NCI-H1417 treated with DMSO at 0.1 percent for 48 hours (cell line): ENCODE measurements at places on chromosomes 1 and 21.

- DNase-seq, result no peak
These were observed 256.3 kb upstream of the IRF2BP2 start for GRCh38 chr1:234866007-234866866.

GRCh38 chr1:94327001-94327690, 89.8 kb upstream of the ARHGAP29 start:
- DNase-seq, result no peak

GRCh38 chr1:236035681-236036101, 29.2 kb downstream of the NID1 start:
- no peak for DNase-seq

- DNase-seq, result no peak
These were observed 1271.8 kb downstream of the BRINP3 start for GRCh38 chr1:189205863-189206262.

- DNase-seq, result no peak
These were observed 411.8 kb upstream of the ESRRG start for GRCh38 chr1:217134857-217135568.

GRCh38 chr1:95876276-95876675, 642.3 kb downstream of the RWDD3 start:
- no peak for DNase-seq

DNA sequence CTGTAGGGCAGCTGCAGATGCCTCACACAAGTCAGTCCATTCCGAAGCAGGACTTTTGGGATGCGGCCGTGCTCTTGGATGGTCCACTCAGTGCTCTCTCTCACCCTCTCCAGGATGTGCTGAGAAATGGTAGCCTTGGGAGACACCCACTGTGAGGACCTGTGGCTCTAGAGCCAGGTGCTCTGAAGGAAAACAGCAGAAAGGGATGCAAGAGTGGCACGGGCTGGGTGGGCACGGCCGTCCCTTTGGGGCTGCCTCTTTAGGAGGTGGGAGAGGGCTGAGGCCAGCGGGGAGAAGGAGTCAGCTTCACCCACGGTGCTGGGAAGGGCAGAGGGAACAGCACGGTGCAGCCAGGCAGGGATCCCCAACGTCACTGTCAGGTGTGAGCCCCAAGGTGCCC, 106.1 kb downstream of the RIPK4 start:
- DNase-seq, result no peak

DNA sequence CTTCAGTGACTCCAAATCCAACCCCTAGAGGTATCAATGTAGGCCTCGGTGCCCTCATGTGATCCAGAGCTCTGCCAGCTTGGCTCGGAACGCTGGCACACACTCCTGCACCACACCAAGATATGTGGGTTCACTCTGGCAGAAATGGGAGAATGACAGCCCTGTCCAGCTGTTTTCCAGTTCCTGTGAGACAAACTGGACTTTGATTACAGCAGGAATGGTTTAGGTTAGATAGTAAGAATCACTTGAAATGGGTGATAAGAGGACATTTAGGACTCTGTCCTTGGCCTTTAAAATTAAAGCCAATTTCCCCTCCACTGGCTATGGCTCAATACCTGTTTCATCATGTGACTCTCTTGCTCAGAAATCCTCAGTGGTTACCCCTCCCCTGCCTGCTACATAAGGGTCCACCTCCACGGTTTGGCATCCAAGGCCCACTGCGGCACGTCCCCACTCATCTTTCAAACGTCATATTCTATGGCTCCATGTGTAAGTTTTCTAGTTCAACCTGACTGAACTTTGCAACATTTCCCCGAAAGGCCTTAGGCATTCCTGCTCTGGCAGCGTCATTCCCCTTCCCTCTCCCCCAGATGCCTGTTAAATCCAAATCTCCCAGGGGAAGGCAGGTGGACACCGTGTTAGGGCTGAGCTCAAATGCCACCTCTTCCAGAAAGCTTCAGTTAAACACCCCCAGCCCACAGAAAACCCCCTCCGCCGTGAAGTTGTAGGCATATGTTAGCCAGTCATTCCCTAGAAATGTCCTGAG, 44.7 kb downstream of the PLEKHA6 start:
- DNase-seq, result no peak

GRCh38 chr1:240999826-241000225, 357.2 kb downstream of the RGS7 start:
- no peak for DNase-seq
